ENCODE measurements at places on chromosomes 11 and 22. TPM values are rescaled to one million over a fixed set of nuclear protein-coding genes. Genes with fewer than 3 reads are reported as not detected.

Gene OR6A2
- not detected for total RNA-seq

Gene BIRC2
- 76.6 TPM for total RNA-seq

Gene OR52A1
- total RNA-seq: not detected

Gene DSCAML1
- total RNA-seq: 0.92 TPM

Gene ANKRD49
- 38.1 TPM for total RNA-seq

Gene TSG101
- total RNA-seq: 15.9 TPM

Gene MIAT
- 116 TPM for total RNA-seq

Gene TMPRSS4
- not detected for total RNA-seq

Gene PHETA2
- 0.90 TPM for total RNA-seq

Gene TTLL12
- 17.8 TPM for total RNA-seq

Gene OR4A47
- not detected for total RNA-seq

Gene MS4A14
- not detected for total RNA-seq

GRCh38 chr11:44178381-44178780, 82.9 kb downstream of the EXT2 start:
- DNase-seq: no peak
- peaks cover 9% of the 10 kb centered on the region for H3K36me3 ChIP-seq
- no peaks in the 10 kb centered on the region for H3K27me3 ChIP-seq
- H3K27ac ChIP-seq: no peak overlapping the region

DNA sequence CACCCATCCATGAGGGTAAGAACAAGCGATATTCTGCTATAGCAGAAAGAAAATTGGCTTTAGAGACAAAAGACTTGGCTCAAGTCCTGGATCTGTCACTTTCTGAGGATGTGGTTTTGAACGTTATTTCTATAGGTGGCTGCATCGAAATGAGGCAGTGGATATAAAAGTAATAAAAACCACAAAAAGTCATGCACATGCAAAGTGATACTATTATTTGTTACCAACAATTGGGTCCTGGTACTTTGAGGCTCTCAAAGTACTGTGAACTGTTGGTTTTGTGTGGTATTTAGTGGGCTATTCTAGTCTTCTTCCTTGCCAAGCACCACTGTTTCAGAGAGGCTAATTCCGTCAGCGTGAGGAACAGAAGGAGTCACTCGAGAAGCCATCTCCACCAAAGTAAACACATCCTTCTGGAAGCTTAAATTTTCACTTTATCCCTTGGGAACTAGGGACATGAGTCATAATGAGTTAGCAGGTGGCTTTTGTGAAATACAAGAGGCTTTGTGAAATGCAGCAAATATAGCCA, 13.1 kb downstream of the UBASH3B start:
- H3K36me3 ChIP-seq: peaks cover 5% of the 10 kb centered on the region
- H3K4me3 ChIP-seq: peak overlapping the region; percentile 2
- peaks cover 38% of the 10 kb centered on the region for H3K4me1 ChIP-seq

DNA sequence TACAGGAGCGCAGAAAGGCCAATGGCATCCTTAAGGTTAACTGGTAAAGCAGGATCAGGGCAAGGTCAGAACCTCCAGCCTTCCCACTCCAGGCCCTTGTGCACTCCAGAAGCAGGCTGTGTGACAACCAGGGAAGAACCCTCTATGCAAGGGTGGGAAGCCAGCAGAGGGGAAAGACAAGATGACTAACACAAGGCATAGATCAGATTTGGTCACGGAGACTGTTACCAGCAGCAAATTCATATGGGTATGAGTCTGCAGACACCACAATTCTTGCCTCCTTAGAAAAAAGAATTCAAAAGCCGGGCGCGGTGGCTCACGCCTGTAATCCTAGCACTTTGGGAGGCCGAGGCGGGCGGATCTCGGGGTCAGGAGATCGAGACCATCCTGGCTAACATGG, 39.8 kb upstream of the MTNR1B start:
- no peak overlapping the region for H3K27ac ChIP-seq
- H3K4me1 ChIP-seq: no peaks in the 10 kb centered on the region
- DNase-seq: no peak
- H3K4me3 ChIP-seq: no peak overlapping the region
- no peaks in the 10 kb centered on the region for H3K36me3 ChIP-seq

GRCh38 chr22:43439368-43440103, 27.7 kb downstream of the MPPED1 start:
- H3K36me3 ChIP-seq: peaks cover 4% of the 10 kb centered on the region
- peaks cover 55% of the 10 kb centered on the region for H3K27me3 ChIP-seq
- DNase-seq: no peak
- H3K4me1 ChIP-seq: peaks cover 9% of the 10 kb centered on the region
- no peak overlapping the region for H3K27ac ChIP-seq

- H3K36me3 ChIP-seq: no peaks in the 10 kb centered on the region
- DNase-seq: no peak
- no peak overlapping the region for H3K4me3 ChIP-seq
- H3K27ac ChIP-seq: no peak overlapping the region
- no peaks in the 10 kb centered on the region for H3K4me1 ChIP-seq
- no peaks in the 10 kb centered on the region for H3K27me3 ChIP-seq
Measured at GRCh38 chr11:86492370-86493010, 117.8 kb downstream of the CCDC81 start.

GRCh38 chr22:40040927-40041326, 46.2 kb downstream of the FAM83F start:
- H3K27ac ChIP-seq: no peak overlapping the region
- DNase-seq: no peak
- peaks cover 28% of the 10 kb centered on the region for H3K27me3 ChIP-seq
- no peak overlapping the region for H3K4me3 ChIP-seq
- H3K36me3 ChIP-seq: peaks cover 9% of the 10 kb centered on the region

DNA sequence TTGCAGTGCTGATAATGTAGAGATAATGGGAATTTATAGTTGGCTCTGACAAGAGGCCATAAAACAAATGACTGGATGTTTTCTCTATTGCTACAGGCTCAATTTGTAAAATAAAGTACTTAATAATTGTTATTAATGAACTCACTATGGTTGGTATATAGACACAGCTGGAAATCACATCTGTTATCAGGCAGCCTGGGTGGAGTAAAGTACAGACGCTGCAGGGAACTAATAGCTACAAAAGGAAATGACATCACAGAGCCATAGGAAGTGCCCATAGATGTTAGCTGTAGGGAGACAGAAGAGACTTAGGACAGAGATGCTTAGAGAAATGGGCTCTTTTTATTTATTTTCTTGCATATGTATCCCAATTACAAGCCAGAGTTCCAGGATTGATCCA, 81.0 kb upstream of the SNX19 start:
- no peak overlapping the region for H3K27ac ChIP-seq
- H3K4me3 ChIP-seq: no peak overlapping the region
- no peak for DNase-seq
- no peaks in the 10 kb centered on the region for H3K36me3 ChIP-seq
- peaks cover under 1% of the 10 kb centered on the region for H3K27me3 ChIP-seq
- H3K4me1 ChIP-seq: no peaks in the 10 kb centered on the region

DNA sequence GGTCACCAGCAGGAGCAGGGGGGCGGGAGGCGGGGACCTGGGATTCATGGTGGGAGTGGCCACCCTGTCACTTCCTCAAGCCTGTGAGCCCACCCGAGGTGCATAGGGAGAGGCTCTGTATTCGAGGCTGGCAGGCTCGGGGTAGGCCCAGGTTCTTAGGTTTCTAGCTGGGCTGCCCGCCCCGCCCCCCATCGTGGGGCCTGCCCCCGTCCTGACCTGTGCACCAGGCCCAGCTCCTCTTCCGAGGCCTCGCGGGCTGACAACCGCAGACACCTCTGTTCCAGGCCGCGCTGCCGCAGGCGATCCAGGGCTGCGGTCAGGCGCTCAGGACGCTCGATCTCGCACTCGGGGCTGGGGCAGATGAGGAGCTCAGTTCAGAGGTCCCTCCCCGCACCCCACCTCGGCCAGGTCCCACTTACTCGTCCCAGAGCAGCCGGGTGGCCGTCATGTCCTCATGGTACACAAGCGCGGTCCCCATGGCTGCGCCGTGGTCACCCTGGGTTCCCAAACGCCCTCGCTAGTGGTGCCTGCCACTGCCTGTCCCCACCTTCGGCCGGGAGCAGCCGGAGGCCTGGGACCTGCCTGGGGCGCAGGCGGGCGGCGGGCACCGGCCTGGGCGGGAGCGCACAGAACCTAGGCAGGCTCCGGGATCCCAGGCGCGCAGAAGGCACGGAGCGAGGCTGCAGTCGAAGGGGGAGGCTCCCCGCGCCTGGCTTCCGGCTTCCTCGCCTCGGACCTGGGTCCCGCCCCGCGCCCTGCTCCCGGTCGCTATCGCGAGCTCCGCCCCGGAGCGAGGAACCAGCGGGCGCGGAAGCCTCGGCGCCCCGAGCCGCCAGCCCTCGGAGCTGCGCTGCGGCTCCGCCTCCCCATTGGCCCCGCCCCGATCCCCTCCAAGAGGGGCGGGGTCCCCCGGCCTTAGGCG, at the start of gene HDAC10:
Gene HDAC10, minus strand, starts transcription at position 711 of the 922 bp plus-strand sequence. Its CDS starts 233 bp downstream, at position 478.
- DNase-seq: peak; percentile 75
- H3K27ac ChIP-seq: peak within 1 kb of the TSS; percentile 24
- H3K4me1 ChIP-seq: peaks cover 12% of the 10 kb centered on the region
- no peaks in the 10 kb centered on the region for H3K36me3 ChIP-seq
- H3K27me3 ChIP-seq: no peaks in the 10 kb centered on the region
- H3K4me3 ChIP-seq: peak within 1 kb of the TSS; percentile 77

- no peak for DNase-seq
- H3K36me3 ChIP-seq: no peaks in the 10 kb centered on the region
- H3K4me1 ChIP-seq: no peaks in the 10 kb centered on the region
- H3K27ac ChIP-seq: peak overlapping the region; percentile 2
- no peak overlapping the region for H3K4me3 ChIP-seq
- H3K27me3 ChIP-seq: peaks cover 32% of the 10 kb centered on the region
Measured at GRCh38 chr11:122214567-122214966, 98.6 kb upstream of the BLID start.

DNA sequence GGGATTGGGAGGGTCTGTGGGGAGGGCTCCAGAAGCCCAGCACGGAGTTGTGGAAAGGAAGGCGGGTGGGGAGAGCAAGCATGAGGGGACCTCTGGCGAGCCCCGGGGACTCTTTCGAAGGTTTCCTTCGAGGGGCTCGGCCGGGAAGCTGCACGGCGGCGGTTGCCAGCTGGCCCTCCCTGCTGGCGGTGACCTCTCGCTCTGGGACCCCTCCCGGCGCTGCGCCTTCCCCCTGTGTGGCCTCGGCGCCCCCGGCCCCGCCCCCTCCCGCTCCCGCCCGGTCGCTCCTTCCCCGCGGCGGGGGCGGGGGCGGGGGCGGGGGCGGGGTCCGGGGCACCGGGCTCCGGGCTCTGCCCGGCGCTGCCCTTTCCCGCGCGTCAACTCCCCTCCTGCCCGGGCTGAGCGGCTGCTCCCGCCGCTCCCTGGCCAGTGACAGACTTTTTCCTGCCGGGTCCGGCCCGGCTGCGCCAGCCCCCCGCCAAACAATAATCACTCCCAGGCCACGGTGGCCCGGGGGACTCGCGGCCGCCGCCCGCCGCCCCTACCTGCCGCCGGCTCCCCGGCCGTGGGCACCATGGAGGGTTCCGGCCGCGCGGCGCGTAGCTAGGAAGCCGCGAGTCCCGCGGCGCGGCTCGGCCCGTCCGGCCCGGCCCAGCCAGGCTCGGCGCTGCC, 941 bp downstream of the CLCF1 start:
- DNase-seq: peak; percentile 31
- peaks cover 56% of the 10 kb centered on the region for H3K4me1 ChIP-seq
- H3K36me3 ChIP-seq: peaks cover 8% of the 10 kb centered on the region
- no peak overlapping the region for H3K27ac ChIP-seq

DNA sequence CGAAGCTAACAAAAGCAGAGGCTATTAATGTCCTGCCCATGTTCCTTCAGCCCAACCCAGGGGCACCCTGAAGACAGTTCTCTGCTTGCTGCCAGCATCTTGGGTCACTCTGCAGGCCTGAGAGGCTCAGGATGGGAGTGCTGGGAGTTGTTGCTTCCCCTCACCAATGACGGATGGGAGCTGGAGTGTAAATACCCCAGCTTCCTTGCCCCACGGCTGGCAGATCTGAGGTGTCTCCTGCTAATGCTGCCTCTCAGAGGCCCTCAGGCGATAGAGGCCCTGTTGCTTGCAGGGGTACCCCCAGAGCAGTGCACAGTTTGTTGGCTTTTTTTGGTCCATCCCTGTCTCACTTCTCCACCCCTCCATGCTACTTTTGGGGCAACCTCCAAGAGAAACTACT, 32.9 kb downstream of the IFT27 start:
- peaks cover 26% of the 10 kb centered on the region for H3K27me3 ChIP-seq
- no peak overlapping the region for H3K27ac ChIP-seq
- H3K4me3 ChIP-seq: no peak overlapping the region
- no peaks in the 10 kb centered on the region for H3K36me3 ChIP-seq
- H3K4me1 ChIP-seq: peaks cover 2% of the 10 kb centered on the region
- DNase-seq: no peak

- H3K27ac ChIP-seq: no peak overlapping the region
- no peak overlapping the region for H3K4me3 ChIP-seq
- H3K36me3 ChIP-seq: peaks cover 12% of the 10 kb centered on the region
- H3K27me3 ChIP-seq: no peaks in the 10 kb centered on the region
- no peak for DNase-seq
- H3K4me1 ChIP-seq: peaks cover 31% of the 10 kb centered on the region
Measured at GRCh38 chr22:17104336-17104935, 16.7 kb downstream of the TMEM121B start.

- H3K36me3 ChIP-seq: peaks cover 3% of the 10 kb centered on the region
- H3K4me1 ChIP-seq: peaks cover 17% of the 10 kb centered on the region
- H3K27ac ChIP-seq: no peak overlapping the region
- no peaks in the 10 kb centered on the region for H3K27me3 ChIP-seq
Measured at GRCh38 chr22:37277384-37277783, 4.9 kb upstream of the CYTH4 start.

DNA sequence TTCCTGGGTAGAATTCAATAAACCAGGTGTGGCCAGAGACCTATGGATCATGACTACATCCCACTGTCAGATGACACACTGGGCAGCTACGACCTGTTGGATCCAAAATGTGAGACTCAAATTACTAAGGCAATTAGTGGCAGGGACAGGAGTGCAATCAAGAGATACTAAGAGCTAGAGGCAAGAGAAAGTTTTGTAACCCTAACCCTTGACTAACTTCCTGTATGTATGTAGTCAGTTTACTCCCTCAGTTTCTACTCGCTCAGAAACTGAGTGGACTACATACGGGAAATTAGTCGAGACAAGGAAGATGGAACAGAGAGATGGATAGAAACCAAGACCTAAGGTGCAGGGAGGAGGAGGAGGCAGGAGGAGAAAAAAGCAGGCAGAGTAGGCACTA, 2.7 kb downstream of the CYB5R2 start:
- peaks cover 10% of the 10 kb centered on the region for H3K4me1 ChIP-seq
- no peak for DNase-seq
- peaks cover 31% of the 10 kb centered on the region for H3K27me3 ChIP-seq
- H3K27ac ChIP-seq: peak overlapping the region; percentile 34
- H3K36me3 ChIP-seq: no peaks in the 10 kb centered on the region

- no peaks in the 10 kb centered on the region for H3K27me3 ChIP-seq
- H3K4me1 ChIP-seq: peaks cover 28% of the 10 kb centered on the region
- no peak overlapping the region for H3K4me3 ChIP-seq
Measured at GRCh38 chr11:2523821-2524391, 79.1 kb downstream of the KCNQ1 start.

- peaks cover 22% of the 10 kb centered on the region for H3K27me3 ChIP-seq
- no peak overlapping the region for H3K27ac ChIP-seq
- peak; percentile 44 for DNase-seq
- peak overlapping the region; percentile 89 for H3K4me3 ChIP-seq
- H3K36me3 ChIP-seq: no peaks in the 10 kb centered on the region
Measured at GRCh38 chr11:64060861-64061444, 25.2 kb downstream of the FLRT1 start.

DNA sequence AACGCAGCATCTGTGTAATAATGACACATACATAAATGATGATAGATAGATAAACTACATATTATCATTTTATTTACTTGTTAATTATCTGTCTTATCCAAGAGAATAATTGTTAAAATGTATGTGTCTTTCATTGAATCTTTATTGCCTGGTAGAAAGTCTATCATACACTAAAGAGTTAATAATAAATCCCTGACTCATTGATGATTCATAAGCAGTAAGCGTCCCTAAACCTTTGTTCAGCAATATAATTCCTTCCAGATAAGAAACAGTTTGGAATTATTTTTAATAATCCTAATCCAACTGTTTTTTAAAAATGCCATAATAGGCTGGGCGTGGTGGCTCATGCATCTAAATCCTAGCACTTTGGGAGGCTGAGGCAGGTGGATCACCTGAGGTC, 655.6 kb upstream of the CNTN5 start:
- H3K4me3 ChIP-seq: no peak overlapping the region
- H3K4me1 ChIP-seq: no peaks in the 10 kb centered on the region
- no peaks in the 10 kb centered on the region for H3K36me3 ChIP-seq
